MV-4-11 (cell line): ENCODE measurements at places on chromosomes 4 and X.

DNA sequence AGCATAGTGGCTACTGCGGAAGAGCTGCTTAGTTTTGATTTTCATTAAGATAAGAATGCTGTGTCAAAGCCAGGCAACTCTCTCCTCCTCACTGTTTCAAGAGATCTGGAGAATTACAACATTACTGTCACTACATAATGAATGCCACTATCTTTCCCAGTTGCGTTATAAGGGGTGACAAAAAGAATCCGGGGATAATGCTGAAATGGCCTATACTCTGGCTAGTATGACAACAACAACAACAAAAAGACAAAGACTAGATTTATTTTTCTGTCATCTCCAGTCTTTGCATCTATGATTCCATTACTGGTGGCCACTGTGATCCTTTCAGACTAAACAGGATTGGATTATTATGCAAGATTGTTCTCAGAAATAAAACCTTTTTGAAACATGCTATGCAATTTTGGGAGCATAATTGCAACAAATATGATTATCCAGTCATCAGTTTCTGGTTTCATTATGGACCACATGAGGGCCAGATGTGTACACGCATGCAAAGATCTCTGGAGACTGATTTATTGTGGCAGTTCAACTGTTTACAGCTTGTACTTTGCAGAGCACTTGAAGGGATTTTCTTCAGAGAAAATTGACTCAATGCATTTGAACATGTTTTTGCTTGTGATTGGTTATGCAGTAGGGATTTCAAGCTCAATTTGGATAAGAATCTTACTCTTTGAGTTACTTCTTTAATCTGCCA is 31.1 kb upstream of the SPANXB1 start:
- no peak for DNase-seq

DNA sequence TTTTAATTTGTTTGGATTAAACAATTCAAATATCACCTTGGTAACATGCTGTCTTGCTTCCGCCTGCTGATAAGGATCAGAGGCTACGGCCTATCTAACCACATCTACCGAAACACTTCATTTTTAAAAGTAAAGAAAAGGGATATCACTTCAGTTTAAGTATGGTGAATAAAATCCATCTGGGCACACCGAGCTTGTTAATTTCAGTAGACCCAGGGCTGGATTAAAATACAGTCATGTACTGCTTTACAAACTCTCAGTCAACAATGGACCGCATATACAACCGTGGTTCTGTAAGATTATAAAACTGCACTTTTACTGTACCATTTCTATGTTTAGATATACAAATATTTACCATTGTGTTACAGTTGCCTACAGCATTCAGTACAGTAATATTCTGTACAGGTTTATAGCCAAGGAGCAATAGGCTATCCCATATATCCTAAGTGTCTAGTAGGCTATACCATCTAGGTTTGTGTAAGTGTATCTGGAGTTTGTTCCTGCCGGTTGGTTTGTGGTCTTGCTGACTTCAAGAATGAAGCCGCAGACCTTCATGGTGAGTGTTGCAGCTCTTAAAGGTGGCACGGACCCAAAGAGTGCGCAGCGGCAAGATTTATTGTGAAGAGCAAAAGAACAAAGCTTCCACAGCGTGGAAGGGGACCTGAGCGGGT is 40.0 kb downstream of the SEPTIN11 start:
- no peak for DNase-seq

- DNase-seq: no peak
Observed at GRCh38 chrX:149504226-149504914, 736 bp downstream of the IDS start.

DNA sequence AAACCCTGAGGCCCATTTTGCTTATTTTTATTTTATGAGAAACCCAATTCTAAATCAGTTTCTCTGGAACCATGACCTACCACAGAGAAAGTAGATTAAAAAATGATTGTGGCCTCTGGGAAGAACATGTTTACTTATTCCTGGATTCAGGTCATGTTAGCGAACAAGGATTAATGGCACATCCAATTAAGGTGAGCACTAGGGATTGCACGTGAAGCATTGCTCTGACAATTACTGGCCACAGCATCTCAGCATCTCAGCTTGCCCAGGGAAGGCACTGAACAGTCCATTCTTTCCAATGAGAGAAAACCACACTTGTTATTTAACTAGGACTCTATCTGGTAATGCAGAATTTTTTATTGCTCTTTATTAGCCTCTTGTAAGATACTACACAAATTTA is 119.8 kb downstream of the ZNF330 start:
- no peak for DNase-seq

- no peak for DNase-seq
Observed at GRCh38 chr4:36254371-36254770, 10.1 kb upstream of the ARAP2 start.

DNA sequence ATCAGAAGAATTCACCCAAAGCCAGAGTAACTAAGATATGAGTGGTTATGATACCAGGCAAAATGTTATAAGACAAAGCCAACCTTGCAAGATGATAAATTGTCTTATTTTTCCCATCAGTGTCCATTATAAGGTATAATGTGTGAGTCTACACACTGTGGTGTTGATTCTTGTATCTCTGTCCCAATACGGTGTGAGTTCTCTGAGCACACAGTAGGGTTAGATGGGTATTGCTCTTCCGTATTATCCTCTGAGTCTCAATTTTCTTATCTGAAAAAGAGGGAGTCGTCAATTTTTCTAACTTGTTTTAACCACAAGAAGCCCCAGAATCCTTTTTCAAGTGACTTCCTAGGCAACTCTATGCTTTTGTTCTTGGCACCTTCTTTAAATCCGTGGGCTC is 69.9 kb downstream of the HMGB2 start:
- DNase-seq: no peak

DNA sequence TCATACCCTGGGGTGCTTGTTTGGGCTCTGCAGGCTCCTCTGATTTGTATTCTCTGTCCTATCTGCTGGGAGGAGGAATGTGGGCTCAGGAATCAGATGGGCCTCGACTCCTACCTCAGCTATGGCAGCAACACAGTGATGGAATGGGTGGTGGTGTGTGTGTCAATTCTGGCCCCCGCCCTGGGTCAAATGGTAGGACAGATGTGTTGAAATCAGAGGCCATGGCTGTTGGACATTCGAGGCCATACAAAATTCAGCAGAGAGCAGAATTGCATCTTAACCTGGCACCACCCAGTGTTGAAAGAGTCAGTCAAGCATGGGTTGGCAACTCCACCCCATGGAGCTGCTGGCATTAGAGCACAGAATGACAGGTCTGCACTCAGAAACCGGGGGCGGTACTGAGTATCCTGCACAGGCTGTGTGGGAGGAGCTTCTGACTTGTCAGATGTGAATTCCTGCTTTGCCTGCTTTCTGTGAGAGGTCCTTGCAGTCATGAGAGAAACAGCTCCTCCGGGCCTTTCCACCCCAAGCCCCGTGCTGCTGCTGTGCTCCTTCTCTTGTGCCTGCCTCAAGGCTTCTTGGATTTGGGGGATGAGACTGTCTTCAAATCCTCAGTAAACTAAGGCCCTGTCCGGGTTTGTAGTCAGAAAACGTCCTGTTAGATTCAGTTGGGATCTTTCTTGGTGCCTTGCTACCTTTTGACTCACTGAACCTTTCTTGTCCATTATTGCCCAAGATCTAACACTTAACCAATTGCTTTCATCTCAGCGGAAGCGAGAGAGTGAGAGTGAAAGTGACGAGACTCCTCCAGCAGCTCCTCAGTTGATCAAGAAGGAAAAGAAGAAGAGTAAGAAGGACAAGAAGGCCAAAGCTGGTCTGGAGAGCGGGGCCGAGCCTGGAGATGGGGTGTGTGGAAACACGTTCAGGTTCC is 13.0 kb downstream of the DKC1 start:
- DNase-seq: no peak
